Ovary (tissue), 10 donors: ENCODE measurements at places on chromosomes 4 and X. TPM values are rescaled to one million over a fixed set of nuclear protein-coding genes. Genes with fewer than 3 reads are reported as not detected.

RLIM gene
- polyA plus RNA-seq: 14.6 TPM

NLGN4X gene
- 30.2 TPM for polyA plus RNA-seq

YIPF7 gene
- 0.28 TPM for polyA plus RNA-seq

RTL9 gene
- polyA plus RNA-seq: 5.9 TPM

SSX3 gene
- polyA plus RNA-seq: not detected

MPP1 gene
- polyA plus RNA-seq: 12.5 TPM

ASB5 gene
- polyA plus RNA-seq: 0.11 TPM

SLC4A4 gene
- polyA plus RNA-seq: 0.31 TPM

ATP1B4 gene
- not detected for polyA plus RNA-seq
